Activated CD8-positive, alpha-beta memory T cell treated with anti-CD3 and anti-CD28 coated beads for 1 hour (primary cell): ENCODE measurements at places on chromosomes 11 and 22.

DNA sequence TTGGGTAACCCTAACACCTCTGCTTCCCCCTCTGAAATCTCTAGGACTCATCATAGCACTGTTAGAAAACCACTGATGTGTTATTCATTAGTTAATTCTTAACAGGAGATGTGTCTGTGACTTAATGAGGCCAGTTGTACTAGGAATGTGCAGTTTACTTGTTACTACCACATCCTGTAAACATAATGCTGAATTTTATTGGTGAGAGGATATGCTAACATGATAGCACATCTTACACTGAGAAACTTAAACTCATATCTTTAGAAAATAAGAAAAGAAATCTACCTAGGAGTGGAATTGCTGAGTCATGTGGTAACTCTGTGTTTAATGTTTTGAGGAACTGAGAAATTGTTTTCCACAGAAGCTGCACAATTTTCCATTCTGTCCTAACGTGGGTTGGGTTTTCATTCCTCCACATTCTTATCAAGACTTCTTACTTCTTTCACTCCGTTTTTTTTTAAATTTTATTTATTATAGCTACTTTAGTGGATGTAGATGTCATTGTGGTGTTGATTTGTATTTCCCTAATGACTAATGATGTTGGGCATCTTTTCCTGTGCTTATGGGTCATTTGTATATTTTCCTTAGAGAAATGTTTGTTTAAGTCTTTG is 33.7 kb downstream of the RNF121 start:
- DNase-seq = no peak

GRCh38 chr11:117313091-117313490 is 3.0 kb downstream of the BACE1 start:
- no peak for DNase-seq

DNA sequence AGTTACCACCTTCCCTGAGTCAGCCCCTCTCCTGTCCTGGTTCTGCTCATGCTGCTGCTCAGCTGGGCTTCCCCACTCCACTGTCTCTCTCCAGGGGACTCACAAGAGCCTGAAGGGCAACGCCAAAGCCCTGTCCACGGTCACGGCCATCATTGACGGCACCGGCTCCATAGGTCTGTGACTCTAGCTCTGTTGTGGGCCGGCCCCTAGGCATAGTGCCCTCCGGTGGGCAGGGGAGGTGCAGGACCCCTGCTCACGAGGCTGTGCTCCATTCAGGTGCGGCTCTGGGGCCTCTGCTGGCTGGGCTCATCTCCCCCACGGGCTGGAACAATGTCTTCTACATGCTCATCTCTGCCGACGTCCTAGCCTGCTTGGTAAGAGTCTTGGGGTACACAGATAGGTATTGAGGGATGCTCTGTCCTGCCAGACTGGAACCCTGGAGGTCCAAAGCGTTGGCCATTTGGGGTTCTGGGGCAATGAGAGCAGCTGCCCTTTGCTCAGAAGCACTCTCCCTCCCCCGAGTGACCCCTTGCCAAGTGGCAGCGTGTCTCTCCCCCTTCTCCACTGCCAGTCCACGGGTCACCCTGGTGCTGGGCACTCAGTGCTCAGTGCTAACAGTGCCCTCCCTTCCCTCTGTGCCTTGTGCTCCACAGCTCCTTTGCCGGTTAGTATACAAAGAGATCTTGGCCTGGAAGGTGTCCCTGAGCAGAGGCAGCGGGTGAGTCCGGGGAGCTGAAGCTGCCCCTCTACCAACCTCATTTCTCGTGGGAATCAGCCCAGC is 22.4 kb downstream of the SLC37A2 start:
- no peak for DNase-seq

- DNase-seq = no peak
Observed at GRCh38 chr11:65002706-65003105, 5.9 kb upstream of the BATF2 start.

- no peak for DNase-seq
Observed at GRCh38 chr11:65801153-65801987, 14.5 kb downstream of the OVOL1 start.

- no peak for DNase-seq
Observed at GRCh38 chr11:67024966-67025365, 2.0 kb downstream of the SYT12 start.

DNA sequence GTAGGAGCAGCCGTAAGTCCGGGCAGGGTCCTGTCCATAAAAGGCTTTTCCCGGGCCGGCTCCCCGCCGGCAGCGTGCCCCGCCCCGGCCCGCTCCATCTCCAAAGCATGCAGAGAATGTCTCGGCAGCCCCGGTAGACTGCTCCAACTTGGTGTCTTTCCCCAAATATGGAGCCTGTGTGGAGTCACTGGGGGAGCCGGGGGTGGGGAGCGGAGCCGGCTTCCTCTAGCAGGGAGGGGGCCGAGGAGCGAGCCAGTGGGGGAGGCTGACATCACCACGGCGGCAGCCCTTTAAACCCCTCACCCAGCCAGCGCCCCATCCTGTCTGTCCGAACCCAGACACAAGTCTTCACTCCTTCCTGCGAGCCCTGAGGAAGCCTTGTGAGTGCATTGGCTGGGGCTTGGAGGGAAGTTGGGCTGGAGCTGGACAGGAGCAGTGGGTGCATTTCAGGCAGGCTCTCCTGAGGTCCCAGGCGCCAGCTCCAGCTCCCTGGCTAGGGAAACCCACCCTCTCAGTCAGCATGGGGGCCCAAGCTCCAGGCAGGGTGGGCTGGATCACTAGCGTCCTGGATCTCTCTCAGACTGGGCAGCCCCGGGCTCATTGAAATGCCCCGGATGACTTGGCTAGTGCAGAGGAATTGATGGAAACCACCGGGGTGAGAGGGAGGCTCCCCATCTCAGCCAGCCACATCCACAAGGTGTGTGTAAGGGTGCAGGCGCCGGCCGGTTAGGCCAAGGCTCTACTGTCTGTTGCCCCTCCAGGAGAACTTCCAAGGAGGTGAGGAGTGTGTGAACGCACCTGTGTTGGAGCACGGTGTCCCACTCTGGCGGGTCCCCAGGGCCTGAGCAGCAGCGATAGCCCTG is at the start of gene TAGLN:
TSS of gene TAGLN (plus strand) at position 318 of the 863 bp plus-strand sequence. CDS start 3,644 bp downstream, outside the sequence.
- DNase-seq = no peak

GRCh38 chr11:64762674-64763525 is 3.1 kb upstream of the PYGM start:
- DNase-seq = no peak

DNA sequence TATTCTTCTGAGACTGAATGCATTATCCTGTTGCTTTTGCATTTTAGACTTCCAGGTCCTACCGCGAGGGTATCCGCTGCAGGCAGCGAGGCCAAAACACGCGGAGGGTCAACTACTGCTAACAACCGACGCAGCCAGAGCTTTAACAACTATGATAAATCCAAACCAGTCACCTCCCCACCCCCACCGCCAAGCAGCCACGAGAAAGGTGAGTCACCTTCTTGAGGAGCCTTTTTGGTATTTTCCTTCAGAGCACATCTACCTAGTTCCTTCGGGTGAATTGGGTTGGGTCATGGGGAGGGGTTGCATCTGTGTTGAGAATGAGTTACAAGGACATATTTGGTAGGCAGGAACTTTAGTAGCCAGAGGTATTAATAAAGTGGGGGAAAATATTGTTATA is 179.8 kb downstream of the NAV2 start:
- DNase-seq = no peak

GRCh38 chr11:73320763-73321603 is 12.9 kb downstream of the ARHGEF17 start:
- DNase-seq = no peak

GRCh38 chr11:20283475-20283874 is 80.0 kb upstream of the HTATIP2 start:
- no peak for DNase-seq

GRCh38 chr11:128409476-128409875 is 177.9 kb downstream of the ETS1 start:
- no peak for DNase-seq

DNA sequence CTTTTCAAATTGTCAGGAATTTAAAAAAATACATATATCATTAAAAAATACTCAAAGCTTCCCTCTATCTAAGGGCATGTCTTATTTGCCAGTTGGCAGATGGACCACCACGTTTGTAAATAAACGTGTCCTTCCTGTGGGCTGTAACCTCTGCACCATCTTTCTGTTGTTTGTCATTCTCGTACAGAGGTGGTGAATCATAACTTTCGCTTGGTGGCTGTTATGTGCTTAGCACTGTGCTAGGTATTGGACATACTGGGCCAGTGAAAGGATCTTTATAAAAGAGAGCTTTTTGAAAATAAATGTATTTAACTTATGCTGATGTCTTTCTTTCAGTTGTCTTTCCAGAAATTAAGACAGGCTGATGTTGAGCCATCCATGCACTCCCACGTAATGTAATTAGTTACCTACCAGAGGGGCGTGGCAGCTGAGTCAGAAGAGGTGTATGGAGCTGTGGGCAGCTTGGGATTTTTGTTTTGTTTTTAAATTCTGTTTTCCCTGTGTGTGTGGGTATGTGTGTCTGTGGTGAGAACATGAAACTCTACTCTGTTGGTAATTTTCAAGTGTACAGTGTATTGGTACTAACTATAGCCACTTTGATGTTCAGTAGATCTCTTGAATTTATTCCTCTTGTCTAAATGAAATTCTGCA is 62.7 kb downstream of the TECTA start:
- DNase-seq = no peak

- DNase-seq = no peak
Observed at GRCh38 chr11:128720522-128720985, 26.7 kb downstream of the FLI1 start.

GRCh38 chr22:47190957-47191670 is 428.7 kb downstream of the TBC1D22A start:
- no peak for DNase-seq

- no peak for DNase-seq
Observed at GRCh38 chr11:105298630-105299029, 159.1 kb upstream of the CARD18 start.

GRCh38 chr11:72436661-72437060 is 2.3 kb upstream of the CLPB start:
- DNase-seq = no peak

GRCh38 chr22:19663821-19664355 is 50.4 kb upstream of the SEPTIN5 start:
- no peak for DNase-seq

- DNase-seq = no peak
Observed at GRCh38 chr22:31239771-31240370, 27.8 kb downstream of the LIMK2 start.

- no peak for DNase-seq
Observed at GRCh38 chr11:99199341-99199740, 178.6 kb downstream of the CNTN5 start.

DNA sequence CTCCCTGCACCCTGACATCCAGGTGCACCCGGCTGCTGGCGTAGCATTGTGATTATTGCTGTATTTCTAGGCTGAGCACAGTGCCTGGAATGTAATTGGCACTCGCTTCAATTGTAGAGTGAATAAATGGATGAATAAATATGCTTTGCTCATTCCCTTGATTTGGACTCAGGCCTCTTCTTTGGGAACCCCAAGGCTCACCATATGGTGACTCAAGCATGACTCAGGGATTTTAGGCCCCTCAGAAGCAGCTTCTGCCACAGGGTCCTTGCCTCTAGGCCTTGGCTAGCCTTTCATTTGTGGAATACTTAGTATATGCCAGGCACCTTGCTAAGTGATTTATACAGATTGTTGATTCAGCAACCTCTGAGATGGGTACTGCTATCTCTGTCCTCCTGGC is 78.9 kb downstream of the GRIK4 start:
- DNase-seq = no peak

DNA sequence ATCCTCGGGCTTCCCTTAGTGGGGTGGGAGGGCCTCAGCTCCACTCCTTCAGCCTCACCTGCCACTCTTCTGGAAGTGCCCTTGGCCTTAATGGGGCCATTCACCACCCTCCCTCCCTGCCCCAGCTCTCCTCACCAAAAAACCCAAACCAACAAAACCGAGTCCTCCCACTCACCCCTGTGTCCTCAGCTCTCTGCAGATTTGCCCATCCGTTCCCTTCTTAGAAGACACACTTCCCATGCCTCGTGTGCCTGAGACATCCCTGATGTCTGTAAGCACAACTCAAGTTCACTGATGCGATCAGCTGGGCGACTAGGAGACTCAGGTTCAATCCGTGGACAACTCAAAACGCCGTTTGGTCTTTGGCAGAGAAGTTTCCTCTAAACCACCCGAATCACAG is 839.2 kb downstream of the TBC1D22A start:
- no peak for DNase-seq

DNA sequence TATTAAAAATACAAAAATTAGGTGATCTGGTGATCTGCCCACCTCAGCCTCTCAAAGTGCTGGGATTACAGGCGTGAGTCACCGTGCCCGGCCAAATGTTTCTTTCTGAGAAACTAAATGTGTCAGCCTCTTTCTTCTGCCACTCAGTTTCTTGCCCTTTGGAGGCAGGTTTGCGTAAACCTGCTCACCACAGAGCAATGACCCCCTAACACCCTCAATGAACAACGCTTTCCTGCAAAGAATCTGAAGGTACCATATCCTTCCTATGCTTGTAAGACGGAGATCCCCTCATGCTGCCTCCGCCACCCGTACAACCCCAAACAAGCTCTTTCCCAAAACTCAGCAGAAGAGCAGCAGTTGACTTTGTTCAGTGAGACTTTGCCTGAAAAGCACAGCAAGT is 38.7 kb upstream of the TTLL12 start:
- DNase-seq = no peak

- no peak for DNase-seq
Observed at GRCh38 chr22:41551877-41552582, 7.8 kb upstream of the POLR3H start.

DNA sequence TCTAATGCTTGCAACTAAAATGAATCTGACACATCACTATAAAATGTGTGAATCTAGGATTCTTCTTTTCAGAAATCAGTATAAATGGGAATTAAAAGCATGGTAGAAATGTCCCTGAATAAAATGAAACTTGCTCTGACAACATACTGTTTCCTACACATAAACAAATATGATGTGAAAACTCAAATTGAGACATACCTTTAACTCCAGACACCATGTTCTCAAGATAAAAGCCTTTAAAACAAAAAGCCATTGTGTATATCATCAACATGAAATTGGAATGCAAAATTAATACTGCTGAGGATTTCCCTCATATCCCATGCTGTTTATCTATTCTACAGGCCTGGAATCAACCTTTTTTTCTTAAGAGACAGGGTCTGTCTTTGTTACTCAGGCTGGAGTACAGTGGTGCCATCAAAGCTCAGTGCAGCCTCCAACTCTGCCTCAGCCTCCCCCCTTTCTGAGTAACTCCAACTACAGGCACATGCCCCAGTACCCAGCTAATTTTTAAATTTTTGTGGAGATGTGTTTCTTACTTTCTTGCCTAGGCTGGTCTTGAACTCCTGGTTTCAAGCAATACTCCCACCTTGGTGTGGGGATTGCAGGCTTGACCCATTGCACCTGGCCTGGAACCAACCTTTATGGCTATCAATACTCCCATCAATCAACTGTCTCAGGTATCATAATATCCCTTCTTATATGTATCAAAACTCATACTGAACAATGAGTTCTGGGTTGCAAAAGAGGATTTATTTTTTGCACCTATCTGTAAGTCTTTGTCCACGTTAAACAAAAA is 6.7 kb downstream of the TAF1D start:
- DNase-seq = no peak

DNA sequence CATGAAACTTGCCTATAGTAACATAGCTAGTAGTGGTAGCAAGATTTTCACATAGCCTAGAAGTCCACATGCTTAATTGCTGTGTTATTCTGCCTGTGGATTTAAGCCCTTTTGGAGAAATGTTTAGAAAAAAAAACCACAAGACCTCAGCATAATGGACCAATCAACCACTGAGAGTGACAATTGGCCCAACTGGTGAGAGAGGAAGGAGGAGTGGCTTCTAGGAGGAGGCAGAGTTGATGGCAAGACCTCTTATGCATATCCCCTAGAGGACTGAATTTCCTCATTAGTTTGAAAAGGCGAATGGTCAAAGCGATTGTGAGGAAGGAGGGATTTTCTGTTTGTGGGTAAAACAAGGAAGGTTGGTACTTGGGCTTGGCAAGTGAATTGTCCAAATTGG is 30.6 kb downstream of the NNMT start:
- no peak for DNase-seq
